ENCODE measurements at places on chromosomes 16 and 17.

GRCh38 chr17:75850928-75851692 is 4.0 kb downstream of the WBP2 start:
- DNase-seq, result no peak

GRCh38 chr17:28057731-28058246 is 15.3 kb downstream of the NLK start:
- DNase-seq, result peak; percentile 16

GRCh38 chr17:48004983-48005382 is 32.6 kb downstream of the COPZ2 start:
- no peak for DNase-seq

DNA sequence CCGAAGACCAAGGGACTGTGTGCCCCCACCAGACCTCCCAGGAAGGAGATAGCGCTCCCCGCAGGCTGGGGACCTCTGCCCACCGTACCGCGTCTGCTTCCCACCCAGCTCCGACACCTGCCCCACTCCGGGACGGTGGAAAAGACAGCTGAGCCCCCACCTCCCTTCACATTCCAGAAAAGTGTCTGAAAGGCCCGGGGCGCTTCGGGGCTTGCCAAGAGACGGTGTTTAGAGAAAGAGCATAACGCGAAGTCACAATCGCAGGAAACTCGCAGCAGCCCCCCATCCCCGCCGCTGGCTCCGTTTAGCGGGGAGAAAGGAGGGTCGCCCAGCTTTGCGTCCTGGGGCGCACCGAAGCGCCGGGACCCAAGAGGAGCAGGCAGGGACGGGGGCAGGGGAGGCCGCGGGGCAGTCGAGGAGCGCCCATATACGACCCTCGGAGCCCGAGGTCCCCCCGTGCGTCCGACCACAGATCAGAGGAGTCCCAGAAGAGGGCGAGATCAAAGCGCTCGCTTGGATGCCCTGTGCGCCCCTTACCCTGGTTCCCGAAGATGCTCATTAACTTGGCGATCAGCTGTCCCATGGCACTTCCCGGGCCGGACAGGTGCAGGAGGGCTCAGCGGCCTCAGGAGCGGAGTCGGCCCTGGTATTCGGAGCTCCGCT is 652 bp downstream of the ARL5C start:
- DNase-seq, result no peak

DNA sequence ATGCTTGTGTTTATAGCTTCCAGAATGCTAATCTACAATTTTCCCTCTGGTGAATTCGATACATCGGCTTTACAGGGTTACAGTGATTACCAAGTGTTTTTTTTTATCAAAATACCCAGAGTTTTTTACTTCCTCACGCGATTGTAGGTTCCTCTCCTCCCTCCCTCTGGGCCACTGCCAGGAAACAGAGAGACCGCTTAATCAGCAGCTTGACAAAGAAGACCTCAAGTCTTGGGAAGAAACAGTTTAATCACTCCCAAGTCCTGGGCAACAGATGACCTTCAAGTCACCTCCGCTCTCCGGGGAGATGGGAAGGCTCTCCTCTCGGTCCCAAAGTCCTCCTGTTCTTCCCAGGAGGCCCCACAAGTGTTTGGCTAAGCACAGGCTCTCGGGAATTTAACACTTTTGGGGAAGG is 23.5 kb downstream of the SMTNL2 start:
- DNase-seq, result no peak

- no peak for DNase-seq
Observed at GRCh38 chr17:58521680-58522079, 7.2 kb upstream of the MTMR4 start.

DNA sequence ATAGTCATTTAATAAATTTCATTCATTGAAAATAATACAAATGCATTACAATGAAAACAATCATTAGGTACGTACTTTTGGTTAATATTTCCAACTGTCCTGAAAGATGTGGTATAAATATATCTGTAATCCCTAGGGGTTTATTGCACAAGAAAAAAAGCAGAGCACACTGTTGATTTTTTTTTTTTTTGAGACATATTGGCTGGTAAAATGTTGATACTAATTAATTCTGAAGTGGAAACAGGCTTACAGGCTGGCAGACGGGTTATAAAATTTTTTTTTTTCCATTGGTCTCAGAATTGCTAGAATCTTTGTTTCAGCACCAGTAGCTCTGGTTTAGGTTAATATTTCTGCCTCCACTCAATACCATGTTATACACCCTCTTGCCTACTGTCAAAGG is 193.6 kb downstream of the MAP2K6 start:
- DNase-seq, result no peak

DNA sequence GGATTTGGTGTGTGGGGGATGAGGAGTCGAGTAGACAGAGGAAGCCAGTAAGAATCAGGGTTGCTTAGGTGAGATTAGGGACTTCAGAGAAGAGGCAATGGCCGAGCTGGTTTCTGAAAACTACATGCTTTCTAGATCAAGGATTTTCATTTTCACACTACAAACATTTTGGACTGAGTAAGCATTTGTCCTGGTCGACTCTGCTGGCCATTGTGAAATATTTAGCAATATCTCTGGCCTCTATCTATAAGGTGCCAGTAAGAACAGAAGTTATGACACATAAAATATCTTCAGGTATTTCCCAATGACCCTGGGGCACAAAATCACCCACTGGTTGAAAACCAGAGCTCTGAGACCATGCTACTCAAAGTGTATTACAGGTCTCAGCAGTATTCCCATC is 1275.1 kb upstream of the CDH8 start:
- DNase-seq, result no peak

GRCh38 chr16:73095885-73096421 is 48.0 kb upstream of the ZFHX3 start:
- no peak for DNase-seq

GRCh38 chr16:70795296-70795912 is 5.6 kb downstream of the VAC14 start:
- DNase-seq, result no peak

DNA sequence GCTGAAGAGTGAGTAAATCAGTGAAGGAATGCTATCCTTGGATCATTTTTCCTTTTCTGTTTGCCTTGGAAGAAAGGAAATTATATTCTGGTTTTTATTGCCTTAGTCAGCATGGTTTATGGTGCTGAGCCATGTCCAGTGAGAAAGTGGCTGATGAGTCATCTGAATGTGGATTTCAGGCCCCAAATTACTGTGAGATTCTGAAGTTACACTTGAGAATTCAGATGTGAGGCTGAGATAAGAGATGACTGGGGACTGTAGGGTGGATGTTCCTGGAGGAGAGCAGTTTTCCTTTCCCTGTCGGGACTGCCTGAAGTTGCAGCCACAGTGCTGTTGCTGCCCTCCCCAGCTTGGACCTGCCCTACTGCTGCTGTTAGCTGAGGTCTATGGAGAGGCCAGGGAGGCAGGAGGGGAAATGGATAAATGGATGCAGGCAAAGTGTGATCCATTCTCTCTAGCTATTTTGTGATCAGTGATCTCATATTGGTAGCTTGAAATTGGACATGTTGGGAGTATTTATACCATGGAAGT is 4.2 kb upstream of the MAP3K14 start:
- peak; percentile 99 for DNase-seq

- DNase-seq, result peak; percentile 49
Observed at GRCh38 chr17:5237541-5238016, 2.9 kb upstream of the SCIMP start.

GRCh38 chr17:70100983-70101382 is 26.0 kb downstream of the KCNJ16 start:
- DNase-seq, result no peak

- DNase-seq, result no peak
Observed at GRCh38 chr17:62094175-62094574, 29.1 kb upstream of the MED13 start.

- peak; percentile 11 for DNase-seq
Observed at GRCh38 chr16:89678258-89678657, 8.2 kb upstream of the CDK10 start.

DNA sequence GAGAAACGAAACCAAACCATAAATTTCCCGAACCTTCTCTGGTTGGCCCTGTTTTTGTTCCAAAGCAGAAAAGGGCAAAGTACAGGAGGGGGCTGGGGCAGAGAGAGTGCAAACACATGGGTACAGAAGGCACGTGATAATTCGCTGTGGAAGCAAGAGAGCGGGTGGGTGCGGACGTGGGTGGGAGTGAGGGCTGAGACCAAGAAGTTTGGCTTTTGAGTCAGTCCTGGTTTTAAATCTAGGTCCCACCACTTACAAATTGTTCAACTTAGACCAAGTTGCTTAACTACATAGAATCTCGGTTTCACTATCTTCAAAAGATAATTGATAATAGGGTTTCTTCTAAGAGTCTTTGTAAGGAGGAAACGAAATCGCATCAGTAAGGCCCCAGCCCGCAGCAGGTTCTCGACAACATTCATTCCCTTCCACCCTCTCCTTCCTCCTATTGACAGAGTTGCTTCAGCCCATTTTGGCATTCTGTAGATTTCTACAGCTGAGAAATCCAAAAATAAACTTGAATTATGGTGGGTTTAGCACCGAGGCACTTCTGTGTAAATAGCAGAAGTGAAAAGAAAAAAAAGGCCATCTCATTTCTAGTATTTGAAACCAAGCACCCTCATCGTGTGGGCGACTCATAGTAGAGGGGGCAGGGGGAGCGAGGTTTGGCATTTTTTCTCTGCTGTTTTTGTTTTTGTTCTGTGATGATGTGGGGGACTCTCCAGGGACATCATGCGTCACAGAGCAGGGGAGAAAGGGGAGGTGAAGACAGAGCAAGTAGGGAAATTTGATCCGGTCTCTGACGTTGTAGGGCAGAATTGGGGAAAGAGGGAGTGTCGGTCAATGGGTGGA is 33.6 kb upstream of the CCR7 start:
- DNase-seq, result no peak

DNA sequence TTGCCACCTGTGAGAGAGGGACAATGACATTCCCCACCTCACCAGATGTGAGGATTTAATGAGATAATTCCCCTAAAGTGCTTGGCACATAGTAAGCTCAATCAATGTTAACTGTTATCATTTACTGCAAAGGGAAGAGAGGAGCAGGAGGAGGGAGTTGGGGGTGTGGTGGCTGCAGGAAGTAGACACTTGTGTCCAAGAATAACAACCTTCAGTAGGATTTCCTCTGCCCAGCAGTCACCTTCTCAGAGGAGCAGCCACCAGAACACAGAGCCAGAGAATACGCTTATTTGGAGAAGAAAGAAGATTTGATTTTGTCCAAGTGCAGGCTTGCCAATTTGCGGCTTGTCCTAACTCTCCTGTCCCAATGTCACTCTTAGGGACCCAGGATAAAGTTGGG is 10.2 kb downstream of the CBX4 start:
- no peak for DNase-seq

GRCh38 chr17:9658593-9659211 is 13.4 kb downstream of the USP43 start:
- no peak for DNase-seq

- no peak for DNase-seq
Observed at GRCh38 chr17:82152114-82152513, 54.1 kb upstream of the FASN start.

- DNase-seq, result no peak
Observed at GRCh38 chr17:57045868-57046704, 39.0 kb upstream of the AKAP1 start.

- no peak for DNase-seq
Observed at GRCh38 chr17:2510559-2510958, 1.1 kb downstream of the METTL16 start.

DNA sequence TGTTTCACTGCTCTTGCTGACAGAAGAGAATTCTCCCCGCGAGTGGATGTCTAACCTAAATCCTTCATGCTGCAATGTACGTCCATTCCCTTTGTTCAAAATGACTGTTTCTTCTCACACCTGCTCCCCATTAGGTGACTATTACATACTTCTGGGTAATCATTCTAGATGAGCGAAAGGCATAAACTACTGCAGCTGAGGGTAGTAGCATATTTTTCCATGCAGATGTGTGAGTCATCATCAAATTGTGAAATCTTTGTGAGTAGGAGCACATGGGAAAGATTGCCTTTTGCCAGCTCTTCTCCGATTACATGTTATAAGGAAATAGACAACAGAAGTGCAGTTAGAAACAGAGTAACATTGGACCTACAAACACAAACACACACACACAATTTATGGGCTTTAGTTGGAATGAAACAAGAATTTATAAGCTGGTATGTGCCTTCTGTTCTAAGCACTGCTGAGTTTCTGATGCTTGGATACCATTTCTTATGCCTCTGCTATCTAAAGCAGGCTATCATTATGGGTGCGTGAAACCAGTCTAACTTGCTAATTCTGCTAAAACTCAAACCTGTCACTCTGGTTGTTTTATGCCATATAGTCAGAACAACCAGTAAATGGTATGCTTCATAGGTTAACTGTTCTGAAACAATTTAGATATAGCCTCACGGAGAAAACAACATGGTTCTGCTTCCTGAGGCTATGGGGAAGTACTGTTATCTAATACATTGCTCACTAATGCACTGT is 346.9 kb upstream of the PSMD7 start:
- peak; percentile 12 for DNase-seq

- DNase-seq, result no peak
Observed at GRCh38 chr16:85124636-85125346, 12.5 kb upstream of the CIBAR2 start.

- no peak for DNase-seq
Observed at GRCh38 chr16:86565644-86566511, 751 bp upstream of the FOXC2 start.

Measured in RCC 7860 (cell line).